ENCODE measurements at places on chromosomes 3 and 15.

DNA sequence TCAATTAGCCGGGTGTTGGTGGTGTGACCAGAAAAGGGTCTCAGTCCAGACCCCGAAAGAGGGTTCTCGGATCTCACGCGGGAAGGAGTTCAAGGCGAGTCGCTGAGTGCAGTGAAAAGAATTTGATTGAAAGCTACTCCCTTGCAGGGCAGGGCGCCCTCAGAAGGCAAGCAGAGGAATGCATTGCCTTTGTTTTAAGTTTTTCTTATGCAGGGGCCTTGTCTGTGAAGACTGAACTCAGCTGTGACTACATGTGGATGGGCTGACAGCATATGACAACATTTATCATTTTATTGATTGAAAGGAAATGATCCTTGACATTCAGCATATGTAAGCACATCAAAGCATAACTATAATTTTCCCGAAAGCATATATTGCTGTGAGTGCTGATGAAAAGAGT, 11.8 kb downstream of the CPN2 start:
- DNase-seq = no peak

- no peak for DNase-seq
Observed at GRCh38 chr15:38668898-38669391, 104.3 kb upstream of the RASGRP1 start.

GRCh38 chr3:146250449-146251382, at the start of gene PLSCR4:
TSS of gene PLSCR4 (minus strand) at chr3:146251105. CDS start at chr3:146222071, 29,034 bp downstream.
- DNase-seq = no peak

- DNase-seq = no peak
Observed at GRCh38 chr3:32592011-32592410, 21.4 kb upstream of the DYNC1LI1 start.

- DNase-seq = no peak
Observed at GRCh38 chr3:139620438-139620837, 57.3 kb downstream of the NMNAT3 start.

GRCh38 chr15:39629371-39629770, 48.5 kb downstream of the THBS1 start:
- peak; percentile 38 for DNase-seq
